Pulmonary artery endothelial cell (primary cell): ENCODE measurements at places on chromosomes 5 and 9. TPM values are rescaled to one million over a fixed set of nuclear protein-coding genes. Genes with fewer than 3 reads are reported as not detected.

Gene SLIT3
- 0.25 and 0.99 TPM in 2 replicates for total RNA-seq

Gene INSL6
- total RNA-seq: not detected in 2 replicates

Gene SLC45A2
- total RNA-seq: 0.13 TPM in 1 of 2 replicates, not detected in the other

Gene ATP10B
- total RNA-seq: not detected in 2 replicates

GRCh38 chr9:123121457-123121856, 88.0 kb downstream of the GPR21 start:
- DNase-seq: no peak

DNA sequence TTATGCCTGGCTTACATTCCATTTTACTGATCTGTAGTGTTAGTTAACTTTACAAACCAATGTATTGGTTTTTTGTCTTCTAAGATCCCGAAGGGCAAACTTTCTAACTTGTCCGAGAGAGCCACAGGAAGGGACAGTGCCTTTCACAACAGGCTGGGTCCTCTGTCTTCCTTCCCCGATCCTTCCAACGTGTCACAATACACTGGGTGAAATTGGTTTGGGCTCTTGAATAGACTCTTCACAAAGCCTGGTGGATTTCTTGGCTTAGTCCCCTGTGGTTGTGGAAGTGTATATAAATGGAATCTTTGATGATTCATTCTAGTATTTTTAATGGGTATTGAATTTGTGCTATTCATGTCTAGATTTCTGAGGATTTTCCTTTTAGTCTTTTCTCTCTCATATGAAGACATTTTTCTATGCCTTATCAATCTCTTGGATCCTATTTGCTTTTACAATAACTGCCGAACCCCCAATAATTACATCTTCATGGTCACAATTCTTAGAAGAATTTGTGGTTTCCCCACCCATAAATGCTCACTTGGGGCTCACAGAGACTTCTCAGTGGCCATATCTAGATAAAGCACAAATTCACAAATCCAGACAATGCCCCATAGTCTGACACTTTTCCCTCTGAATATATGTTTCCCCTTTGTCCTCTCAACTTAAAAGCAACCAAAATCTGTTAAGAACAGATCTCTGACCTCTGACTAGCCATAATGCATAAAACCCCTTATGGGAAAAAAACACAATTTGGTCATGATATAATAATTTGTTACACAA, 107.7 kb downstream of the MTRR start:
- DNase-seq: no peak

DNA sequence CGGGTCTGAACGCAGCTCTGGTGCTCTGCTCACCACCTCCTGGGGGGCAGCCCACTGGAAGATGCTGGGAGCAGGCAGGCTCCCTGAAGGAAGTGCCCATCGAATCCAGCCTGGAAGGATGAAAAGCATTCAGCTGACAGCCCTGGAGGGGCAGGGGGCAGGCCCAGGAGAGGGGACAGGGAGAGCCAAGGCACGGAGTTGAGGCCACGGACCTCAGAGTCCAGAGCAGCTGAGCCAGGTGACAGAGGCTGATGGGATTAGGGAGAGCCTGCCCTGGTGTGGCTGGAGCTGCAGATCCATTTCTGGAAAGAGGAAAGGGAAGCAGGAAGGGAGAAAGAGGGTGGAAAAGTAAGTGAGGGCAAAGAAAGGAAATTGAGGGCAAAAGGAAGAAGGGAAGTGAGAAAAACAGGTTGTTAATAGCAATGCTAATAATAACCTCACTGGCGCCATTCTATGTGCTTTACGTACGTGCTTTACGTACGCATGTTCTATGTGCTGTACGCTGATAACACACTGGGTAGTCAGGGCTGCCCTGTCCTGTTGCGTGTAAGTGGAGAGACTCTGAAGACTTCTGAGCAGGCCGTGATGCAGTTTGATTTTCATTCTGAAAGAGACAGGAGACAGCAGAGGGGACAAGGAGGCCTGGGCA, 52.6 kb downstream of the LMX1B start:
- DNase-seq: no peak

DNA sequence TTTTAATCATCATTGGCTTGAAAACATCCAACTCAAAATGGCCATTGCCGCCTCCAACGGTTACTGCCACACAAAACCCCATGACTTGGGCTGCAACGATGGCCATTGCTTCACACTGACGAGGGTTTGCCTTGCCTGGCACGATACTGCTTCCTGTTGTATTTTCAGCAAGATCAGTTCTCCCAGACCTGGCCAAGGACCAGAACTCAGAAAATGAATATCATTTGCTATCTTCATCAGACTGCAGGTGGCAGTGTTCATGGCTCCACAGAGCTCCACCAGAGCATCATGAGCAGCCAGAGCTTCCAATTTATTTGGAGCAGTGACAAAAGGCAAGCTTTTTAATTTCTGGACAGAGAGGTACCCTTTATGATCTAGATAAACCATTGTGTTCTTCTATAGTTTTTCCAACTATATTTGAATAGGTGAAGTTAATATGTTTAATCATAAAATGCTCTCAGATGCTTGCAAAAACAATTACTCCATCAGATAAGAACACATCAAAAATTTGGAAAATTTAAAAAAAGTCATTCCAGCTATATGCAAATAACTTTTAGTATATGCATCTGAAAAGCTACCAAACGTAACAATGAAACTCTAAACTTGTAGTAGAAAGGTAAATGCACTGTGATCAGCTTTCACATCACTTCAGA, 10.4 kb downstream of the AMACR start:
- DNase-seq: peak; percentile 64

DNA sequence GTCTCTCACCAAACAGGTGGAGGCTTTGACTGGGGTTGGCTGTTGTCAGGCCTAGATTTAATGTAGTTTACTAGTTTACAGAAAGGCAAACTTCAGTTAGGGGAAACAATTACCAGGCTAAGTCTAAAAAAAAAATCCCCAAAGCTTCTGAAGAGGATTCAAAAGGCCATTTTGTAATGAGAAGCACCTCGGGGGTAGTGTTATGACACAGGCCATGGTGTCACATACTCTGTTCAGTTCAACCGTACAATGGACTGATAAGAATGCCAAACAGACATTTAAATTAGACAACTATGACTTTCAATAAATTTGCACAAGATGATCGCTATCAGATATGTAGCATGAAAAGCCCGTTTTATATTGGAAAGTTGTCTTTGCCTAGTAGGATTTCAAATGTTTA, 120.1 kb upstream of the PCA3 start:
- DNase-seq: no peak

DNA sequence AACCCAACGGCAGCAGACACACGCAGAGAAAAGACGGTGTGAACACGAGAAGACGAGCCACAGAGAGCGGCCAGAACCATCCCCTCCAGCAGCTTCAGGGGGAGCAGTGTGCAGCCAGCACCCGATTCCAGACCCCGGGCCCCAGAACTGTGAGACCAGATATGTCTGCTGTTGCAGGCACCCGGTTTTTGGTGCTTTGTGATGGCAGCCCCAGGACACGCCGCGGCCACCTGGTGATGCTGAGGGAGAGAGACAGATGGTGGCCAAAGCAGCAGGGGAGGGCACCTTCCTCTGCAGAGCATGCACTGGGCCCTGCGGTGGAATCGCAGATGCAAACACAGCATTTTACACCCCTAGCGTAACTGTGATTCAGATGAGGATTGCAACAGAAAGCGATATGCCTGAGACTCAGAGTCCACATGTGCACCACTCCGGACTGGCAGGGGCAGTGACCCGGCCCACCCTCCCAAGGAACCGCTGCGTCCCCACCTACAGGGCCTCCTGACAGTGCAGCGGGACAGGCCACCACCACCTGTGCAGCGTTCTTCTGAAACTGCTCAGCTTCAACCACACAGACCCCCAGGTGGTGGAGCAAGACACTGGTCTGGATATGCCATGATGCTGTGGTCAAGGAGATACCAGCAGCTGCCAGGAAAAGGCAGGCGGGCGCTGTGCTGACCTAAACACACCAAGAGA, 24.0 kb downstream of the ZDHHC11B start:
- DNase-seq: no peak

GRCh38 chr5:149799119-149799623, 69.1 kb downstream of the PPARGC1B start:
- no peak for DNase-seq

DNA sequence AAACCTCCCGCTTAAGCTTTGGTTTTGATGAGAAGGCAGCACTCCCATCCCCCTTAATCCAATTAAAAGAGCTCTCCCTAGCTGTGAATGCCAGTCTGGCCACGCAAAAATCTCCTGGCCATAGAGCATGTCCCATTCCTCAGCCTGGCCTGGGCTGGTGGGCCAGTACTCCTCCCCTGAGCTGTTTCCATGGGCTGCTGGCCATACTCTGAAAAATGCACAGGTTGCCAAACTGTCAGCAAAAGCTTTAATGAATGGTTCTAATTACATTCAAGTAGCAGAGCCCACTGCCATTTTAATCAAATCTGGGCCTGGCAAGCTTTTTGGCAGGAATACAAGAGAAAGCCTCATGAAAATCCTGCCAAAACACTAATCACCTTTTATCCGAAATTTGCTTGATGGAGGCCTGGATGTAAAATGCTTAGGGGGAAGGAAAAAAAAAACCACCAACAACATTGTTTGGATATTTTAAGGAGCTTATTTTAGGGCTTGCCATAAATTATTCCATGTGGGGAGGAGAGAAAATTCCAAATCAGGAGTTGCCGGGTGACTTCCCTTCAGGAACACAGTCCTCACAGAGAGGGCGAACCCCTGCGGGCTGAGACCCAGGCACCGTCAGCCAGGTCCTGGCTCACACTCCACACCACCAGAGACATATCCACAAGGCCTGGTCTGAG, 243.3 kb downstream of the SEC61B start:
- no peak for DNase-seq
